ENCODE measurements at places on chromosomes 3 and 15.

GRCh38 chr3:34881026-34881425 lies 758.3 kb upstream of the ARPP21 start:
- no peak for DNase-seq

DNA sequence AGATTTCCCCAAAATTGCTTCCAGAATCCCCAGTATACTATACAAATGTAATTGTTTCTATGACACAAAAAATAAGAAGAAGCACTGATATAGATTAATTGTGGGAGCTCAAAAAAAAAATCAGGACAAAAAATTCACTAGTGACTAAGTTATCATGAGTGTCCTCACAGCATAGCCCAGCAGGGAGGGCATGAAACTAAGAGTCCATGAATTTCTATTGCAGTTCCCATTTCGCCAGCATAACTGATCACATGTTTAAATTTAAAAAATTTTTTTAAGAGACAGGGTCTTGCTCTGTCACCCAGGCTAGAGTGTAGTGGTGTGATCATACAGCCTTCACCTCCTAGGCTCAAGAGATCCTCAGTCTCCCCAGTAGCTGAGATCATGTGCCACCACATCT lies 10.6 kb downstream of the NCEH1 start:
- DNase-seq = no peak

DNA sequence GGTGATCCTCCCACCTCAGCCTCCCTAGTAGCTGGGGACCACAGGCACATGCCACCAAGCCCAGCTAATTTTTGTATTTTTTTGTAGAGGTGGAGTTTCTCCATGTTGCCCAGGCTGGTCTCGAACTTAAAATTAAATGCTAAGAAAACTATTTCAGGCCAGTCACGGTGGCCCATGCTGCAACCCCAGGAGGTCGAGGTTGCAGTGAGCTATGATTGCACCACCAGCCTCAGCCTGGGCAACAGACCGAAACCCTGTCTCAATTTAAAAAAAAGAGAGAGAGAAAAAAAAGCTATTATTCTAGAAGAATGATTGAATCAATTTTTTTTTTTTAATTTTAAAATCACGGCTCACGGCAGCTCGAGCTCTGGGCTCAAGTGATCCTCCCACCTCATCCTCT lies 4.7 kb downstream of the SLC51A start:
- DNase-seq = no peak

DNA sequence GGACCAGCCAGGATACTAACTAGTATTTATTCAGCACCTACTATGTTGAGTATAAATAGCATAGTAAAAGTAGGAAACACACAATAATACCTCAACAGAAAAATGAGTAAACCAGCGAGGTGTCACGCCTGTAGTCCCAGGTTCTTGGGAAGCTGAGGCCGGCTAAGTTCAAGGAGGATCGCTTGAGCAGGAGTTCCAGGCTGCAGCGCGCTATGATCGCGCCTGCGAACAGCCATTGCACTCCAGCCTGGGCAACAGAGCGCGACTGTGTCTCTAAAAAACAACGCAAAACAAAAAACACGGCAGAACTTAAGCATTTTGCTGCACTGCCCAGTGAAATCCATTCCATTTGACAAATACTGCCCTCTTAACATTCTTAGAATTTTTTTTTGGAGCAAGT lies 1.3 kb upstream of the DENND6A start:
- DNase-seq = no peak

DNA sequence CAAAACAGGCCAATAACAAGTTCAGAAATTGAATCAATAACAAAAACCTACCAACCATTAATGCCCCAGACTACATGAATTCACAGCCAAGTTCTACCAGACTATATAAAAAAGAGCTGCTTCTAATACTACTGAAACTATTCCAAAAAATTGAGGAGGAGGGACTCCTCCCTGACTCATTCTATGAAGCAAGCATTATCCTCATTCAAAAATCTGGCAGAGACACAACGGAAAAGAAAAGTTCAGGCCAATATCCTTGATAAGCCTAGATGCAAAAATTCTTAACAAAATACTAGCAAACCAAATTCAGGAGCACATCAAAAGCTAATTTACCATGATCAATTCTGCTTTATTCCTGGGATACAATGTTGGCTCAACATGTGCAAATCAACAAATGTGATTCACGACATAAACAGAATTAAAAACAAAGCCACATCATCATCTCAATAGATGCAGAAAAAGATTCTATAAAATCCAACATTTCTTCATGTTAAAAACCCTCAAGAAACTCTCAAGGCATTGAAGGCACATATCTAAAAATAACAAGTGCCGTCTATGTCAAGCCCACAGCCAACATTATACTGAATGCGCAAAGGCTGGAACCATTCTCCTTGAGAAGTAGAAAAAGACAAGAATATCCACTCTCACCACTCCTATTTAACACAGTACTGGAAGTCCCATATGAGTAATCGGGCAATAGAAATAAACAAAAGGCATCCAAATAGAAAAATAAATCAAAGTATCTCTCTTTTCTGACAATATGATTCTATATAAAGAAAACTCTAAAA lies 573.6 kb upstream of the GRM7 start:
- no peak for DNase-seq

- no peak for DNase-seq
These were observed 28.9 kb downstream of the LINGO1 start for GRCh38 chr15:77603611-77604336.

DNA sequence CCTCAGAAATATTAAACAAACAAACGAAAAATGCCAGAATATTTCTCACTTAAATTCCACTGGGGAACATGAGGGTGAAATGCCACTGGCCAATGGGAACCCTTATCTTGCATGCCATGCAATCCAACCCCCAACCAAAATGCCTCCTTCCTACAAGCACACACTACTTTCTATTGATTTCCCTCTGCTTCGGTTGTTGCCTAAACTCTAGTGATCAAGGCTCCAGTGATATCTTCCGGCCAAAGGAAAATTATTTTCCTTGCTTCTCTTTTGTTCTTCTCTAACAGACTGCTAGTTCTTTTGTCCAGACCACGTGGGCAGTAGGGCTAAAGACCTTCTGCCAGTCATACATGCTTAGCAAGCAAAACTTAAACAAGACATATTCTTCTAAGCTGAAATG lies 115.7 kb downstream of the TMCC1 start:
- DNase-seq = no peak

GRCh38 chr3:53772562-53772961 lies 73.7 kb downstream of the CHDH start:
- no peak for DNase-seq

DNA sequence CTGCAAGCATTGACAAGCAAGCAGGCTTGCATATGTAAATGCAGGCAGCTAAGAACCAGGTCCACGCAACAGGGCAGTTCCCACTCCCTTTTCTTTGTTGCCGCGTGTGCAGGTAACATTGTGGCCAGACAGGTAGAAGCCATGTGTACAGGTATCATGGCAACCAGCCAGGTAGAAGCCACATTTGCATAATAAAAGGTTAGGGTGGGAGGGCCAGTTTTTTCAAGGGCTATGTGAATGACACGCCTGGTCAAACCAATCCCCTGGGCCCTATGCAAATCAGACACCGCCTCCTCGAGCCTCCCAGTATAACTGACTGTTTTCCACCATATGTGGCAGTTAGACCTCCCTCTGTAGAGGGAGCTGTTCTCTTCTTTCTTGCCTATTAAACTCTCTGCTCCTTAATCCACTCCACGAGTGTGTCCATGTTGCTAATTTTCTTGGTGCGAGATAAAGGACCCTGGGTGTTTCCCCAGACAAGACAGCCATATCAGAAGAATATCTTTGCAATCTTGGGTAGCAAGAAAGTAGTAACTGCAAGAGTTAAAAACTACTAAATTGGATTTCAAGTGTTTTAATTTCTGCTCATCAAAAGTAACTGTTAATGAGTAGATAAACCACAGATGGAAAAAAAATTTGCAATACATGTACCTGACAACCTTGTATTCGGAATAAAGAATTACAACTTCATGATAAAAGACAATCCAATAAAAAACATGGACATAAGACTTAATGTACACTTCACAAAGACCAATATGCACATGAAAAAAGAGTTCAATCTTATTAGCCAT lies 21.8 kb downstream of the PCOLCE2 start:
- peak; percentile 80 for DNase-seq

DNA sequence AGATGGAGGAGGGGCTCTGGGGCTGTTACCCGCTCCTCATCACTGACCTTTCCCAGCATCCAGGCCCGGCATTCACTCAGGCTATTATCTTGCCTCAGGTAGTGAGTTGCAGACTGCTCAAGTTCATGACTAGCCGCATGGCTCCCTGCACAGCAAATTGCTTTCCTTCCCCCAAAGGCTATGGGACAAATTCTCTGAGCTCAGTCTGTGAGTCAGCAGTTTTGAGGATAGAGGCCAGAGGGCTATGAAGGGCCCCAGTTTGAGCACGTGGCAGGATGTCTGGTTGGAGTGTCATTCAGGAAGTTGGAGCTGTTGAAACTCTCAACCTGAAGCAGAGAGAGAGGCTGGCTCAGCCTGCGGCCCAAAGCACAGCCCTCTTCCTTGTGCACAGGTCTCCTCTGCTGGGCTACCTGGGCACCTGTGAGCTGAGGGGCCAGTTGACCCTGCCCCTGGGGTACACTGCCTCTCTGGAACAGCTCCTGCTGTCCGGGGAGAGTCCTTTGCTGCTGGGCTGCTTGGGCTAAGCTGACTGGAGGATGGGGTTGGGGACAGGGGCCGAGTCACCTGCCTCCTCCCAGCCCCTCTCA lies 7.9 kb downstream of the FAH start:
- no peak for DNase-seq

GRCh38 chr15:67505675-67506572 lies 15.0 kb upstream of the C15orf61 start:
- no peak for DNase-seq

GRCh38 chr3:62670351-62670750 lies 204.9 kb downstream of the CADPS start:
- no peak for DNase-seq

DNA sequence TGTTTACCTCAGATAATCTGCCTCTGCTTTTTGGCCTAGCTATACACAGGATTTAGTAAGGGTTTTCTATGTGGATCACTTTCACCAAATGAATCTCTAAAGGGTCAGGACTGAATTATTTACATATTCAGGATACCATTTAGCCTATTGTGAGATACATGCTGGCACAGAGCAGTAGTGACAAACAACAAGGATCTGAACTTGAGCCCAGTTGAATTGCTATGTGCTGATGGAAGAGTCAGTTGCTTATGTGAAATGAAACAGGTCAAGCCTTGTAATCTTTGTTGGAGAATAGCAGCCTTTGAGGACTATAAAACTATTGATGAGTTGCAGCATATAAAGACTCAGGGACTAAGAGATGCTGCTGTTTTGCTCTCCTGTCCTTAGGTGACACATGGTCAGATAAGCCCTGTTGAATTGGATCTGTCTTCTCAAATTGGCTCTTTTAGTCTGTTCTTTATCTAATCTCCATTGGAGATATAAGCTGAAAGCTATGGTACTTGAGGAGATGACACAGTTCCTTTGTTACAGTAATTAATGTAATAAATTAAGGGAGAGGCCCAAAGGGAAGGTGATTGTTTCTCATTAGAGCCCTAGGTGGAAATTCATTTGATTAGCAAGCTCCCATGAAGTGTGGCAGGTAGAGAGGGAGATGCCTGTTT lies 30.4 kb downstream of the ZNF609 start:
- no peak for DNase-seq
